Mammary epithelial cell (primary cell): ENCODE measurements at places on chromosomes 2 and 18. TPM values are rescaled to one million over a fixed set of nuclear protein-coding genes. Genes with fewer than 3 reads are reported as not detected.

Gene EVX2
- not detected in 2 replicates for total RNA-seq

Gene RUFY4
- not detected for total RNA-seq

- no peak for DNase-seq
Measured at GRCh38 chr2:205776139-205776538, 93.8 kb downstream of the NRP2 start.

DNA sequence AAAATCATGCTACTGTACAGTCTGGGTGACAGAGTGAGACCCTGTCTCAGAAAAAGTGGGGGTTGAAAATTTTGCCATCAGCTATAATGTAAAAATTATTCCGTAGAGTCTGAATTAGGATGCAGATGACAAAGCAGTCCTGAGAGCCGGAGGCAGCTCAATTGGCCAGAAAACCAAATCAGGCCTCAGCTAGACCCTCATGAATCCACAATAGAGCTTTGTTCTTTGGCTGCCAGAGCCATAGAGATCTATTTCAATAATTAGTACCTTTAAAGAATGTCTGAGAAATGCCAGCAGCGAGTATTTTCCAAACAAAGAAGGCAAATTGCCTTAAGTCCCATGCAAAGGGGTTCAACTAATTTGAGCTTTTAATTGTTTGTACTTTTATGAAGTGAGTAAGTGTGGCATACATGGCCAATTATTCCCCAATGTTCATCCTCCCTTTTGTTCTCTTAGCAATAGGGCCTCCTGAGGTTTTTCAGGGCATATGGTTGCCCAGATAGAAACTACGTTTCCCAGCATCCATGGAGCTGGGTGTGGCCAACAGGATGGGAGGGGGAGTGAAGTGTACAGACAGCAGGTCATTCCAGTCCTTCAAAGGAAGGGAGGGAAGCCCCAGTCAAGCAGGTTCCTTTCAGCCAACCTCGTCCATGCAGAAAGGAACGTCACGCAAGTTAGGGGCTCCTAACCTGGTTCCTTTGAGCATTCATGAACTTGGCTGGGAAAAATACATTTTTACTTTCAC lies 211.3 kb upstream of the APCDD1 start:
- DNase-seq, result no peak

GRCh38 chr2:143177096-143177786 lies 48.0 kb downstream of the ARHGAP15 start:
- no peak for DNase-seq

DNA sequence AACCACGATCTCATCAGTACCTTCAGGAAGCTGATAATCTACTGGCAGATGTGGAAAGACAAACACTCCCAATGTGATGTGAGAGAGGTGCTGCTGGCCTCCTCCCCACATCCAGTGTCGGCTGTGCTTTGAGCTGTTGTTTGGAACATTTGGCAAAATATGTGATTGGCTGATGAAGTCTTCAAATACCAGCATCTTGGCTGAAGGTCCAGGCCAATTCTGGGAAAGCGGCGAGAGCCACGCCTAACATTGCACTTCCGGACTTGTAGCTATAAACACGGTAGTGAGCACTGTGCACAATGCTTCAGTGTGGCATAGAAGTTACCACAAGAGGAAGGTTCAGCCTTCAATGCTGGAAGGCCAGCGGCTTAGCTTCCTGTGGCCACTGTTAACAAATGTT lies 198.8 kb downstream of the DCDC2C start:
- no peak for DNase-seq

DNA sequence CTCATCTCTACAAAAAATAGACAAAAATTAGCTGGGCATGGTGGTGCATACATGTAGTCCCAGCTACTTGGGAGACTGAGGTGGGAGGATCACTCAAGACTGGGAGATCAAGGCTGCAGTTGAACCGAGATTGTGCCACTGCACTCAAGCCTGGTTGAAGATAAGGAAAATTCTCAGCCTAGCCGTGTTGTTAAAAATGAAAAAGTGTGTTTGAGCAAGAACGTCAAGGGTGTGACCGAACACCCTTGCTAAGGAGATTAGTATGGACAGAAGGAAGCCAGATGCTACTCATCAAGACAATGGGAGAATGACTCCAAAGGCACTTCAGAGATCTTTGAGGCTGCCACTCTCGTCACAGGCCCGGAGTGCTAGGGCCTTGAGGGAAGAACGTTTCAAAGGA lies 70.0 kb upstream of the NDUFV2 start:
- DNase-seq, result no peak

- no peak for DNase-seq
Measured at GRCh38 chr2:236768393-236769140, 198.9 kb downstream of the ACKR3 start.

Gene ASAP2
- 137 and 171 TPM in 2 replicates for total RNA-seq

Gene CDK5R2
- total RNA-seq, result not detected
